Progenitor cell of endocrine pancreas (in vitro differentiated cells): ENCODE measurements at places on chromosomes 4 and X.
A peak's percentile ranks its signal among the peaks of the same experiment; 100 is the strongest.

DNA sequence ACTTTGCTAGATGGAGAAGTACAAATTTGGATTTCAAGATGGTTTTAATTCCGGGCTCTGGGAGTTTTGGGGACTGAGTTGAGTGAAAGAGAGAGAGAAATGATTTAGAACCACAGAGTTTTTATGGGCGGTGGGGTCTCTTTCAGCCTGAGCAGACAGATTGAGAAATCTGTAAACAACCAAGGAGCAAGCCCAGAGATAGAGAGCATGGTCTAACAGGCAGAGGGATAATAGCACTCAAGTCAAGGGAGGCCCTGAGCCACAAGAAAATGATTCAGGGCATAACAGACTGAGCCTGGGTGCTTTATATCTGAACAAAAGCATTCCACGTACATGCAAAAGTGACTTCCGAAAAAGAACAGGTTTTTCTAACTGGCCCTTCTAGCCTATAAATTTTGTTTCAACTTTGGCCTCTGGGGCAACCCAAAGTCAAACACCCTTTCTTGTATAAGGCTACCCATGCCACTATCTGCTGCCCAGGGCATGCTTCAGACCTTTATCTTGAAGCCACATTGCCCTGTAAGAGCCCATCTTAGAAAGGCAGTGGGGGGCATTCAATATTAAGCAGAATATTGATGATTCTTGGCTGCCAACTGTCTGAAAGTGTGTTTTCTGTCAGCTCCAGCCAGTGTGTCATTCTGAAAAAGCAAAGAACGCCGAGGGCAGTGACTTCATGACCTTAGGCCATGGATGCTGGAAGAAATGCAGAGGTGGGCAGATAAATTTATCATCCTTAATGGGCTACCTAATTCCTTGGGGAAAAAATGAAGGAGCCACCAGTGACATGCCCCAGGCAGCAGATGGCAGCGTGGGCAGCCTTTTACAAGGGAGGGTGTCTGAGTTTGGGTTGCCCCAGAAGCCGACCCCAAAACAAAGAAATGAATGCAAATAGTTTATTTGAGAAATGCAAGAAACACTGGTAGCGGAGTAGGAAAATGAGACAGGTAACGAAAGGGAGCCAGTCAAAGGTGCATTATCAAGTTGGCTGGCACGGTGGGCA, 637.6 kb downstream of the MID1IP1 start:
- DNase-seq: no peak

DNA sequence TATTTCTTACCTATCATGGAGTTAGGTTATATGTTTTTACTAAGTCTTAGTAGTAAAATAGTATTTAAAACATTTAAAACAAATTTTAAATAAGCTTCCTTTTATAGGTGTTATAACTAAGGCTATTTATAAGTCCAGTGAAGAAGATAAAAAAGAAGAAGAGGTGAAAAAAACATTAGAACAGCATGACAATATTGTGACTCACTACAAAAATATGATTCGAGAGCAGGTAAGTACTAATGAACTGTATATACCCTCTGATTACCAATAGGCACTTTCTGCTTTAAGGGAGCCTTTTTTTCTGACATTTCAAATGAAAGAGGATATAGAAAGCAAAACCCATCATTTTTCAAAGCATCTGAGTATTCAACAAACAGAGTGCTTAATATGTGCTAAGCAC, 76.6 kb downstream of the USO1 start:
- no peak for DNase-seq

- DNase-seq: no peak
Measured at GRCh38 chr4:173343832-173344397, 9.8 kb upstream of the HMGB2 start.

DNA sequence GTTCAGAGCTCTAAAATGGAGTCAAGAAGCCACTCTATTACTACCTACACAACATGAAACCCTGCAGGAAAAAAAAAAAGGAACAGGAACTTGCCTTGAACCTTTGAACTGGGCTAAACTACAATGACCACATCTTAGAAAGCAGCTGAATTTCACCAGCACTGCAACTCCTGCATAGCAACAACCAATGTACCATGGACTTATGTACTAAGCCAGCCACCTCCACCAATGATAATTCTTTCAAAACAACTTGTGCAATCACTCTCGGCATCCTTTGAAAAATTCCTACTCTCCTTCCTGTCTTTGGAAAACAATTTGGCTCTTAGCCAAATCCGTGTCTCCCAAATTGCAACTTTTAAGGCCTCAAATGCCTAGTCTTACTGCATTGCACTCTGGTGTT, 26.8 kb upstream of the FMR1 start:
- DNase-seq: no peak

DNA sequence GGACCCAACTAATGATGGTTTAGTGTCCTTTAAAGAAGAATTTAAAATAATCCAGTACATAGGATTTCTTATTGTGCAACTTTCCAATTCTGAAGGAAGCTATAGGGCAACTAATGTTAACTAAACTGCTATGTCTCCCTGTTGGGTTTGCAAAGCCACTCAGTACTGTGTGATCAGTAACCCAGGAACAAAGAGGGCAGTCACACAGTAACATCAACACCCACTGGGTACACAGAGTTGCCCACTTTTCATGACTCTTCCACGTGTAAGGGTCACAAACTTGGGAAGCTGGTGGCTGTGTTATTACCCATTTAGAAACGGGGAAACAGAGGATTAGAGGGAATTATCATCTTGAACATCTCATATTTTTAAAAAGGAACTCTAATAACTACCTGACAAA, 555.0 kb upstream of the DIPK2B start:
- DNase-seq: no peak

DNA sequence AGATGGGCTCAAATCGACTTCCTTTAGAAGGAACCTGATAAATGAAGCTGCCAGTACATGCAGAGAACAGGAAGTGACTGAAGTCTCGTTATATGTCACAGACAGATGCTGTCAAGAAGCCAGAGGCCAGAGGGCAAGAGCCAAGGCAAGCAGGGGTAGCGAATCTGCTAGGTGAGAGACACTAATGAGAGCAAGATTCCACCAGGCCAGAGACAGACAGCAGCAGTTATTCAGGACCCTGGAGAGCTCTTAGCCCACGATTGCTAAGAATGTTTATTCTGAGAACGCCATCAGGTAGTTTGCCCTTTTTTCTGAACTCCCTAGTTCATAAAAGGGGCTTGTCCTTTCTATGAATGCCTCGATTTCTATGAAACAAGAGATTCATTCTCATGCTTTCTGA, 73.7 kb downstream of the BEND2 start:
- peak; percentile 17 for DNase-seq

- no peak for DNase-seq
Measured at GRCh38 chrX:2677764-2678163, 13.3 kb upstream of the CD99 start.

DNA sequence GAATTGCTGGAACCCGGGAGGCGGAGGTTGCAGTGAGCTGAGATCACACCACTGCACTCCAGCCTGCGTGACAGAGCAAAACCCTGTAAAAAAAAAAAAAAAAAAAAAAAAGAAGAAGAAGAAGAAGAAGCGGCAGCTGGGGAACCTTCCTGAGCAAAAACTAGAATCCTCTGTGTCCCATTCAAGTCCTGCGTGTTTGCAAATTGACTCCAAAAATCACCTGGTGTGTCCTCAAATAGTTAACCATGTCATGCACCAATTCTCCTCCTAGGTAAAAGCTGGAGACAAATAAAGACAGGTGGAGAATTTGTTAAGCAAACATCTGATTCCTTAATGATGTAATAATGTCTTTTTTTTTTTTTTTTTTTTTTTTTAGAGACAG, 31.9 kb upstream of the ASMTL start:
- no peak for DNase-seq

GRCh38 chr4:40559585-40560465, 69.8 kb downstream of the RBM47 start:
- no peak for DNase-seq

- DNase-seq: no peak
Measured at GRCh38 chr4:59247032-59247431, 1953.1 kb upstream of the ADGRL3 start.

DNA sequence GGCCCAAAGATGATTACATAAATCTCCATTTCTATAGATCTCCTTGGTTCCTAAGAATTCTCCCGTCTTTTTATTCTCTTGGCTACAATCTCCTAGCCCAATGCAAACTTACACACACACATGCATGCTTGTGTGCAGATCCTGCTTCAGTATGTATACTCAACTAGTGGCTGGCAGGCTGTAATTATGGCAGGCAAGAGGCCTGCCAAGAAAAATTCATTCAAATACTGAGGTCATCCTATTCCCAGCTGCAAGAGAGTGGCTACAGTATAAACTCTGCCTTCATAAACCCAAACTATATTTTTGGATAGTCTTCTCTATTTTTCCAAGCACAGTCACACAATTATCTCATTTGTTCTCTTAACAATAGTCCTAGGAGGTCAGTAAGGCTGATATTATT, 95.2 kb downstream of the SHROOM4 start:
- DNase-seq: no peak

GRCh38 chr4:144649646-144650045, 3.7 kb downstream of the HHIP start:
- DNase-seq: no peak

- DNase-seq: no peak
Measured at GRCh38 chr4:4948370-4948769, 70.9 kb downstream of the CYTL1 start.

DNA sequence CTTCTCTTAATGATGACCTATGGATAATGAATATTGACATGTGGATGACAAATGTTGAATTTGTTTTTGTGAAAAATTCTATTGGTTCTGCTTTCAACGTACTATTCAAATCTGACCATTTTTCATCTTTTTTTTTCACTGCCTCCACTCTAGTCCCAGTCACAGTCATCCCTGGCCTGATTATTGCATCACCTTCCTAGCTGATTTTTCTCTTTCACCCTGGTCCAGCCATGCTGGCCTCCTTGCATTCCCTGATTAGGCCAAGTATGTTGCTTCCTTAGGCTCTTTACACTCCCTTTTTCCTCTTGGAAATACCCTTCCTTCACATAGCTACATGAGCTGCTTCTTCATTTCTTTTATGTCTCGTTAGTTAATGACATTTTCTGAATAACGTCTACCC, 58.1 kb upstream of the MAP9 start:
- DNase-seq: no peak

DNA sequence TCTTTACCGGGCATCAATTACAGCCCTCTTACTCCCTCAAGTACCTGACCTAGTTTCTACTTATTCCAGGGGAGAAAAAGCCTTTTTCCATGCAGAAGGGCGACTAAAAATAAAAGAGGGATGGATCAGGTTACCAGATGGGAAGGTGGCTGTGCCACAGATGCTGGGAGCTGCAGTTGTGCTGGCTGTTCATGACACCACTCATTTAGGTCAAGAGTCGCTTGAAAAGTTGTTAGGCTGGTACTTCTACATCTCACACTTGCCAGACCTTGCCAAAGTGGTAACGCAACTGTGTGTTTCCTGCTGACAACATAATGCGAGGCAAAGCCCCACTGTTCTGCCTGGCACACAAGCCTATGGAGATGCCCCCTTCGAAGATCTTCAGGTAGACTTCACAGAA, 148.4 kb upstream of the FGF16 start:
- no peak for DNase-seq

DNA sequence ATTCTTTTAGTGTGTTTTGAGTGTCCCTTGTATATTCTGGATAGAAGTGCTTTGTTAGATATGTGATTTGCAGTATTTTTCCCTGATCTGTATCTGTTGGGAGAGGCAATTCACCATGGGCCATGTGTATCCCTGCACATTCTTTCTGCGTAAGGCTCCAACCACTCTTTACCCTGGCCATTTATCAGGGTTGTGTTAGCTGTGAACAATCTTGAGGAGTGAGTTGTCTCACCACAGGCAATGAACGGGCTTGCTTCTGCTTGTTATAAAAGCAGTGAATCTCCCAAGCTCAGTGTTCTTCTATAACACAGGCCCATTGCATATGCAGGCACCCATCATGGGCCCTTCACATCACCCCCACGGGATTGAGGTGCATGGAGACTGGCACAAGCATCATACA, 18.9 kb upstream of the SMIM10 start:
- DNase-seq: no peak

- no peak for DNase-seq
Measured at GRCh38 chrX:26922278-26922677, 540.9 kb downstream of the PPP4R3C start.

DNA sequence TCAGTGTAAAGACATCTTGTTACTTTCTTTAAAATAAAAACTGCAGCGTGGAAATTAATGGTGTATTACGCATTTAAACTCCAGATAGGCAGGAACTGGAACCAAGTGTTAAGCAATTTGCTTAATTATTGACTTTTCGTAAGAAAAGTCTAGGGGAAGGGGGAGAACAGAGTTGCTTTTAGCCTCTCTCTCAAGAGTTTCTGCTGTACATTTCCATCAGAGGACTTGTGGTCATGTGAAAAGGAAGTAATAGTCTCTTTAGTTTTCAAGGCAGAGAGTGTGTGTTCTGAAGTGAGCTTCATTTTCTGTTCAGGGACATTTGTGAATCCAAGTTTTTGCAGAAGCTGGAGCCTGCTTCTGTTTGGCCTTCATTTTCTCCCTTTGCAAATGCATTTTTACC, 127.2 kb downstream of the UBE2K start:
- no peak for DNase-seq

DNA sequence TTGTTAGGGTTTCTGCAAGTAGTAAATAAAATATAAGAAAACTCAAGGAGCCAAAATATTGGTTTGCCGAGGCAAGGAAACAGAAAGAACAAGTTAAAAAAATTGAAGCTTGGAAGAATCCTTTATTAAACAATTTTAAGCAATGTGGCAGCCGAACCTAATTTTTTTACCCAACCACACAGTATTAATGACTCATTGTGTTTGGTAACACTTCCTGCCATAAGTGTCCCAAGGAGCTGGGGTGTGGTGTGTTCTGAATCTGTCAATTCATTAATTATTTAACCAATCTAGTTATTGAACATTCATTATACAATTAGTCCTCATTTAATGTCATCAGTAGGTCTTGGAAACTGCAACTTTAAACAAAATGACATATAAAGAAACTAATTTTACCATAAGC, 19.3 kb upstream of the CPE start:
- DNase-seq: no peak

GRCh38 chrX:9566150-9566621, 101.3 kb downstream of the TBL1X start:
- DNase-seq: no peak

DNA sequence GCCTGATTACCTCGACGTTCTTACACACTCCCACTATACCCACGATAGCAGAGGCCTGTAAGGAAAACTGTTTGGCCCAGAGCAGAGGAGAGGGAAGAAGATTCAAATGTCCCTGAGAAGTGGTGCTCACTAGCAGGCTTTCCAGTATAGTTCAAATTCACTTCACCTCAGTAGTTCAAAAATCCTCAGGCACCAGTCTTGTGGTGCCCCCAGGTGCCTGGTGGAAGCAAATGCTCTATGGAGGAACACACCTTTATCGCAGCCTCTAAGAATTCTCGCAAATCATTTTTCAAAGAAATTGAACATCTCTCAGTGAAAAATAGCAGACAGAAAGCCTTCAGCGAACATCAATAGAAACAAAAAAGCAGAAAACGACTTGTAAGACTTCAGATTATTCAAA, 12.2 kb upstream of the MTMR1 start:
- no peak for DNase-seq

GRCh38 chr4:72505314-72505744, 63.7 kb downstream of the ADAMTS3 start:
- no peak for DNase-seq

- DNase-seq: no peak
Measured at GRCh38 chr4:6549445-6549844, 25.5 kb upstream of the MAN2B2 start.
